ENCODE measurements at places on chromosomes 7 and 10. TPM values are rescaled to one million over a fixed set of nuclear protein-coding genes. Genes with fewer than 3 reads are reported as not detected.

TMEM178B gene
- not detected for polyA plus RNA-seq

- DNase-seq = no peak
- H3K36me3 ChIP-seq = no peaks in the 10 kb centered on the region
- no peaks in the 10 kb centered on the region for H3K27me3 ChIP-seq
- peaks cover 16% of the 10 kb centered on the region for H3K4me1 ChIP-seq
- no peak overlapping the region for H3K4me3 ChIP-seq
Measured at GRCh38 chr7:12727455-12728191, 40.2 kb downstream of the ARL4A start.

DNA sequence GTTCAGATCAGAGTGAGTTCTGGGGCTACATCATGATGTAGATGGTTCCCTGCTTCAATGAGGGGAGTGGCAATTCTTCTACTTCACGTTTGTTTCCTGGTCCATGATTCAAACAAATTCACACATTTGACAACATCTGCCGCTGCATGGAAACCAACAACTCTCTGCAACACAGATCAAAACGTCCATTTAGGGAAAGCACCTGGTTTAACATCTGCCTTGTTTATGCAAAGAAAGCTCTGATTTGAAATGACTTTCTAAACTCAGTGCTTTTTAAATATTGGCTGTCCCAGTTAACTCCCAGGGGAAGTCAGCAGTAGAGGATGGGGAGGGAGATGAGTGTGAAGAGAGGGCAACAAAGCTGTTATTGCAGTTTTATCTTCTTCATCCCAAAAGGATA, 93.8 kb downstream of the GAD2 start:
- H3K27ac ChIP-seq = no peak overlapping the region
- H3K27me3 ChIP-seq = no peaks in the 10 kb centered on the region
- H3K36me3 ChIP-seq = no peaks in the 10 kb centered on the region
- H3K4me1 ChIP-seq = no peaks in the 10 kb centered on the region
- no peak overlapping the region for H3K4me3 ChIP-seq
- DNase-seq = no peak

- no peak overlapping the region for H3K4me3 ChIP-seq
- H3K27ac ChIP-seq = no peak overlapping the region
- no peaks in the 10 kb centered on the region for H3K27me3 ChIP-seq
- H3K4me1 ChIP-seq = no peaks in the 10 kb centered on the region
Measured at GRCh38 chr10:118020365-118020764, 26.4 kb downstream of the RAB11FIP2 start.

GRCh38 chr10:7251696-7252465, 159.0 kb downstream of the SFMBT2 start:
- H3K36me3 ChIP-seq = no peaks in the 10 kb centered on the region
- no peaks in the 10 kb centered on the region for H3K27me3 ChIP-seq
- no peak for DNase-seq
- no peak overlapping the region for H3K27ac ChIP-seq
- H3K4me3 ChIP-seq = no peak overlapping the region
- H3K4me1 ChIP-seq = peaks cover 3% of the 10 kb centered on the region

- no peaks in the 10 kb centered on the region for H3K27me3 ChIP-seq
- no peaks in the 10 kb centered on the region for H3K4me1 ChIP-seq
- no peak overlapping the region for H3K4me3 ChIP-seq
- H3K36me3 ChIP-seq = no peaks in the 10 kb centered on the region
- DNase-seq = no peak
- no peak overlapping the region for H3K27ac ChIP-seq
Measured at GRCh38 chr10:44897049-44897448, 14.1 kb upstream of the TMEM72 start.

FRG2B gene
- not detected for polyA plus RNA-seq

CTTNBP2 gene
- 0.63 TPM for polyA plus RNA-seq

TAS2R3 gene
- polyA plus RNA-seq = 0.59 TPM

GRCh38 chr10:78436222-78436573, 402.5 kb downstream of the RPS24 start:
- no peak overlapping the region for H3K4me3 ChIP-seq
- no peaks in the 10 kb centered on the region for H3K4me1 ChIP-seq
- DNase-seq = no peak
- no peaks in the 10 kb centered on the region for H3K27me3 ChIP-seq
- no peak overlapping the region for H3K27ac ChIP-seq
- H3K36me3 ChIP-seq = no peaks in the 10 kb centered on the region

DNA sequence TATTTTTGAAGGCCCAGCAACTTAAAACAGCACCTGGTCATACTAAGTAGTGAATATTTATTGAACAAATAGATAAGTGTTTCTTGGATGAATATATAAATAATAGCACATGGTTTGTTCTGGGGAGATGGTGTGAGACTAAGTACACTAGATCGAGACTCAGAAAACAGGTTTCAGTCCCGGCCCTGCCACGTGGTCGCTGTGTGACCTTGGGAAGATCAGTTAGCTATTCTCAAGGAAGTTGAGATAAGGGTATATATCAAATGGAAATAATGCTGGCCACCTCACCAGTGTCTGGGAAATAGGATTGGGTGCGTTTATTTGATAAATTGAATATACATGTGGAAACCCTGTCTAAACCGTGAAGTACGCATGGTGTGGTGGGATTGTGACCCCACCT, 354.6 kb downstream of the SDK1 start:
- no peak overlapping the region for H3K4me3 ChIP-seq
- no peaks in the 10 kb centered on the region for H3K4me1 ChIP-seq
- H3K27me3 ChIP-seq = no peaks in the 10 kb centered on the region
- H3K36me3 ChIP-seq = no peaks in the 10 kb centered on the region

GRCh38 chr7:154419344-154419743, 367.1 kb downstream of the DPP6 start:
- no peaks in the 10 kb centered on the region for H3K36me3 ChIP-seq
- H3K4me3 ChIP-seq = no peak overlapping the region
- H3K27ac ChIP-seq = no peak overlapping the region
- no peak for DNase-seq
- H3K27me3 ChIP-seq = no peaks in the 10 kb centered on the region
- H3K4me1 ChIP-seq = no peaks in the 10 kb centered on the region

- no peaks in the 10 kb centered on the region for H3K27me3 ChIP-seq
- peaks cover 11% of the 10 kb centered on the region for H3K4me1 ChIP-seq
- peak overlapping the region; percentile 98 for H3K4me3 ChIP-seq
- no peak for DNase-seq
- H3K36me3 ChIP-seq = peaks cover 31% of the 10 kb centered on the region
Measured at GRCh38 chr7:72925546-72926120, 738 bp downstream of the POM121 start.

IFRD1 gene
- polyA plus RNA-seq = 38.3 TPM

- H3K36me3 ChIP-seq = peaks cover 10% of the 10 kb centered on the region
- H3K27ac ChIP-seq = no peak overlapping the region
- DNase-seq = no peak
Measured at GRCh38 chr10:124025152-124025551, 68.2 kb downstream of the CHST15 start.

DNA sequence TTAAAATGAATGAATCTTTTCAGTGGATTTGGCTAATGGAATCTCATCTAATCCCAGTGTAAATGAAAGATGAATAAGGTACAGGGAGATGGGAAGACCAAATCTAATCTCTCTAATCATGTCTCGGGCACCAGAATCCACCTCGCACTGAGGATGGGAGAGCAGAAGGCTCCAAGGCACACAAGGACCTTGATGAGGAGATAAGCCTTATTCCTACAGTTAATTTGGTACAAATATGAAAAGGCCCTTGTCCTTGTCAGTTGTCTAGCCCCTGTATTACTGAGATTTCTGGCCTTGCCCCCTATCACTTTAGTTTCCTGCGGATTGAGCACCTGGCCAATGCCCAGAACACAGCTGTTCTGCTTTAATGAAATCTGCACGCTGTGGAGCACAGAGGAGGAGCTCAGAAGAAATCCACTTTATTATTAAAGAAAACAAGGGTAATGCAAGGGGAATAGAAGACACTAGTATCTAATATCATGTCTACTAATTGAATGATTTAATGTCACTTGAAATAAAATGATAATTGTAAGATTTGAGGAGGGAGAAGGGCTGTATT, 321.4 kb upstream of the HGF start:
- H3K27ac ChIP-seq = no peak overlapping the region
- H3K4me3 ChIP-seq = no peak overlapping the region
- no peaks in the 10 kb centered on the region for H3K27me3 ChIP-seq
- no peaks in the 10 kb centered on the region for H3K36me3 ChIP-seq

DNA sequence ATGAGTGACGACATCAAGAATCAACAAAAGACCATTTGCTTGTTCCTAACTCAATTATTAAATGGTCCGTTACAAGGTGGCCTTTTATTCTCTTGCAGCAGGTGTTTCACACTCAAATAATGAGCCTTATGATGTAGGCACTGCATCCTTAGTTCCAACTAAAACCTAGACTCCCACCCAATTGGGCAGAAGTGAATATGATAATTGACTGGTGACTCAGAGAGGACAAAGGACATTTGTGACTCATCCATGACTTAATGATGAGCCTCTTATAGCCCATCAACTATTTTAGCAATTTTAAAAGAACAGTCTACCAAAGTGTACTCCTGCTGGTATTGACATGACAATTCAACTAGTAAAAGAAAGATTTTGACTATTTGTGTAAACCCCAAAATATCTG, 1027.8 kb upstream of the PHF14 start:
- DNase-seq = no peak
- no peak overlapping the region for H3K4me3 ChIP-seq
- H3K4me1 ChIP-seq = no peaks in the 10 kb centered on the region
- H3K27me3 ChIP-seq = no peaks in the 10 kb centered on the region
- H3K27ac ChIP-seq = no peak overlapping the region
- H3K36me3 ChIP-seq = no peaks in the 10 kb centered on the region

TYW1B gene
- 1.9 TPM for polyA plus RNA-seq

DNA sequence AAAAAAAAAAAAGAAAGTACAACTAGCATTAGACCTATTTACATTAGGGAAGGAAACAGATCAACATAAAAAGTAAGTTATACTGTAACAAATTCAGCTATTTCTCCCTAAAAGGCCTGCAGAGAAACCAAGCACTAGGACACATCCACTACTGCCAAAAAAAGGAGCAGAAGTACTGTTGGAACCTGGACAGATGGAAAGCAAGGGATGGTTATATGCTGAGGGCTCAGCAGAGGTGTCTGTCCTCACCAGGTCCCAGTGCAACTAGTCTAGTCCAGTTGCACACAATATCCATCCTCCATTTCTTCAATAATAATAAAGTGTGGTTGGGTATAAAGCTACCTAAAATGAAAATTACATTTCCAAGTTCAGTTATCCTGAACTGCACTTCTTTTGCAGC, 103.2 kb upstream of the IFRD1 start:
- H3K4me1 ChIP-seq = no peaks in the 10 kb centered on the region
- H3K4me3 ChIP-seq = no peak overlapping the region
- H3K36me3 ChIP-seq = no peaks in the 10 kb centered on the region
- H3K27ac ChIP-seq = no peak overlapping the region
- H3K27me3 ChIP-seq = no peaks in the 10 kb centered on the region
- DNase-seq = no peak

DNA sequence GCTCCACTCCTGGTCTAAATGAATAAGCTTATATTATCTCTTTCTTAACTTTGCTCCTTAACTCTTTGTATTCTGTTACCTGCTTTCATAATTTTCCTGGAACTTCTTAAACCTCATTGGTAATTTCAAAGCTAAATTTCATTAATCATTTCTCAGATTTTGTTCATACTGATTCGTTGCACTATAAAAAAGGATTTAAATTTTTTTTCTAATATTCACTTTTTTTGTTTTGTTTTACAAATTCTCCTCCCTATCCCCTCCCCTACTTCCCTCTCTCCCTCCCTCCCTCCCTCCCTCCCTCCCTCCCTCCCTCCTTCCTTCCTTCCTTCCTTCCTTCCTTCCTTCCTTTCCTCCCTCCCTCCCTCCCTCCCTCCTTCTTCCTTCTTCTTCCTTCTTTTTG, 14.7 kb downstream of the ST7 start:
- peaks cover 5% of the 10 kb centered on the region for H3K4me1 ChIP-seq
- DNase-seq = no peak
- H3K27ac ChIP-seq = no peak overlapping the region
- H3K4me3 ChIP-seq = no peak overlapping the region
- no peaks in the 10 kb centered on the region for H3K27me3 ChIP-seq

DNA sequence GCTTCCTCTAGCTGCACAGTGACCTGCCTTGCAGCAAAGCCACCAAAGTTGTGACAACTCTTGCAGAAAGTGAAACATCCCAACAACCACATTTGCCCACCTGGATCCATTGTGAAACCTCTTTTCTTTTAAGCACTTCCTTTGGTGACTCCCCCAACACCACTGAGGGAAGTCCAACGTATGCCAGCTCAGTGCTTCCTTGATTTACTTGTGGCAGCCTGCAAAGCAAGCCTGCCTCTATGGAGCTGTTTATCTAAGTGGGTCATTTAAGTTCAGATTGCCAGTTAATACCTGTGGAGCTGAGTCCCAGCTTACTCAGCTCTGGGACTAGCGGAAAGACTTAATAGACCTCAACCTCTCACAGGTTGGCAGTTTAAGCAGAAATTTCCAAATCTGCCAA, 230.8 kb upstream of the GHITM start:
- no peak for DNase-seq
- no peaks in the 10 kb centered on the region for H3K4me1 ChIP-seq
- no peak overlapping the region for H3K27ac ChIP-seq
- no peaks in the 10 kb centered on the region for H3K27me3 ChIP-seq

CDCA7L gene
- 31.8 TPM for polyA plus RNA-seq

HTR7 gene
- 12.7 TPM for polyA plus RNA-seq
